Stimulated activated CD4-positive, alpha-beta T cell treated with anti-CD3 and anti-CD28 coated beads, Interleukin-1b, Interleukin-23, amount 100 ng/mL, for 1 hour (primary cell): ENCODE measurements at places on chromosomes 2 and 18.

- no peak for DNase-seq
These were observed 92.2 kb upstream of the CHRNA1 start for GRCh38 chr2:174856447-174856846.

DNA sequence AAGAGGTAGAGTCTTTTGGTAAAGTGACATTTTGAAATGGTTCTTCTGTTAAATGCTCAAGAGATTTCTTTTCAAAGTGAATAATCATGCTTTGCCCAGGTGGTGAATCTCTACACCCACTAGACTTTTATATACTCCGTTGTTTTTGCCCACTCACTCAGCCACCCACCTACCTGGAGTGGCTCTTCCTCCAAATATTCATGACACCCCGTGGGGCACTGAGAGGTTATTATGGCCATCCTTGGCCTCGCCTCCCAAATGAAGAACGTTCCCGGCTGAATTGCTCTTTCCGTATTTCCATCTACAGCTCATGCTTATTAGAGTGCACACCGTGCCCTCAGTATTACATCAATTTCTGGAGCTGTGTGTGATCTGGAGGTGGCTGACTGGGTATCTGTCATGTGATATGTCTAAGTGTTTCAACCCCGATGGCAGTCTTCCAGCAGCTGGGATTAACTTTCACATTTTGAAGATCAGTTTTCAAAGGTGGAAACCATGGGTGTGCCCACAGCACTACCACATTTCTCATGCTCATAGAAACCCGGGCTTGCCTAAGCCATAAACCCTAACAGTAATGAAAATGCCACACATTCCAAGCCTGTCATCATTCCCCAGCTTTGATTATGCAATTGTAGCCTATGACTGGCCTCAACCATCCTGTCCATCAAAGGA is 406.6 kb upstream of the MMADHC start:
- DNase-seq = no peak

GRCh38 chr2:164028814-164029534 is 293.2 kb upstream of the FIGN start:
- no peak for DNase-seq

GRCh38 chr2:238915596-238915995 is 67.7 kb downstream of the TWIST2 start:
- DNase-seq = no peak

DNA sequence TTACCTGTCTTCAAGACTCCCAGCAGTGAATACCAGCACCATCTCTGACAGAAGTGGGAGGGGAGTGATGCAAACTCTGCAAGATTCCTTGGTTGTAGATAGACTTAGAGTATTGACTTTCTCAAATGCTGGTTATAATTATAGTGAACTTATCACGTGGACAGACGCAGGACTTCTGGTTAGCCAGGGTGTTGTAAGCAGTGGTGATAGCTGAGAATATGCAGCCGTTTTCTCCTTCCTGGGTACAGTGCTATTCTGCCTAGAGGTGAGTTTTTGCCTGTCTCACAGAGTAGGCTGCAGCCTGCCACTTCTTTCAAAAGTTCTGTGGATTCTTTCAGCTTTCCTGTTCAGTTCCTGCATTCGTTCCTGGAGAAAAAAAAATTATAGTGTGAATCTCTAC is 733 bp upstream of the CXCR2 start:
- DNase-seq = no peak

GRCh38 chr2:219868635-219869034 is 241.2 kb downstream of the SLC4A3 start:
- DNase-seq = no peak

DNA sequence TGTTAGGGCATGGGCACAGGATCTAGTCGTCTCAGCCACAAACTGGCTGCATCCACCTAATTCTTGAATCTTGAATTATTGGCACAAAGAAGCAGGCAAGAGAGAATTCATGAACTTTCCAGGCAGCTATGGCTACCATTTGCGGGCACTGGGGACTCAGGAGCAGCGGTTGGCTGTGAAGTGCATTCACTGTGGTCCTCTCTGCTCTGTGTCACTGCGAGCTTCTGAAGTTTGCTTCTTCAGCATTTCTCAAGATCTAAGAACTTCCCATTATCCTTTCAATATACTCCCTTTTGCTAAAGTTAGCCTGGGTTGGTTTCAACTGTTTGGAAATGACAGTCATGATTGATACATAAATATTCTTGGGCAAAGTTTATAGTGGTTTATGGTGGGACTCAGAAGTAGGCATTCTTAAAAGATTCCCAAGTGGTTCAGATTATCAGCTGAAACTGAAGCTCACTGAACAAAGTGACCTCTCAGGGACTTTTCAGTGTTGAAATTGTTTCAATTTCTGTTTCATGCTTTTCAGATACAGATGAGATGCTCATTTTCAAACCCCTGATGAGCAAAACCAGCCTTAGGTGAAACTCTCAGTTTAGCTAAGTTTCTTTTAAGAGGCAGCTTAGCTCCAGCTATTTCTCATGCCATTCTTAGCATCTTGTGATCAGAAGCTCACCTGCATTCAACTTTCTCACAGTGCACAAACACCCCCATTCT is 1258.3 kb upstream of the GYPC start:
- DNase-seq = no peak

GRCh38 chr2:693606-694005 is 16.4 kb upstream of the TMEM18 start:
- no peak for DNase-seq

DNA sequence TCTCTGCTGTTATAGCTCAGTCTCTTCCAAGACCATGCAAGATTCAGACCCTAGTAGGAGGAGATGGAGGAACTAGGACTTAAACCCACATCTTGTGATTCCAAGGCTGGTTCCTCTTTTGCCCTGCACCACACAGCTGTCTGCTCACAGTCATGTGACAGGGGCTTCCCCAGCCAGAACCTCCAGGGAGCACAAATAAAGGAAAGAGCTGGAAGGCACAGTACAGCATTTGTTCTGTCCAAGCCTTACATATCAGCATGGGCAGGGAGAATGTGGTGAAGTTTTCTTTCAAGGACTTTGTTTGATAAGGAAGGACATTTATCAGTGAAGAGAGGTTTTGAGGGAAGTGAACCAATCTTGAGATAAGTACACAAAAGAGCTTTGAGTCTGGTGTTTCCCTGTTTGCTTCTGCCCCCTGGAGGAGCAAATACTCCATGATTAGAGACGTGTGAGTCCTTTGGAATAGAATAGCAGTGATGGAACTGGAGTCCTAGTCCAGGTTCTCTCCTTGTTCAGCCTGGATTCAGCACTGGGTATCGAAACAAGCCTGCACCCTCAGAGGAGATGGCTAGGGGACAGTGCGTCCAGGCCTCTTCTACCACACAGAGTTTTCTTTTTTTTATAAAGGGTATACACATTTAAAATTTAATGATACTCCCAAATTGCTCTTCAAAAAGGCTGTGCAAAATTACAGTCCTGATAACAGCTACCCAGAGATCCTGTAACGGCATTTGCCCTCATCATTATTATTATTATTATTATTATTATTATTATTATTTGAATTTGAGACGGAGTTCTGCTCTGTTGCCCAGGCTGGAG is 24.6 kb upstream of the CASP10 start:
- DNase-seq = no peak

- DNase-seq = no peak
These were observed 55.8 kb upstream of the REV1 start for GRCh38 chr2:99545604-99546003.

GRCh38 chr18:22471546-22472131 is 53.9 kb upstream of the CTAGE1 start:
- DNase-seq = no peak

- DNase-seq = no peak
These were observed 17.6 kb downstream of the SLC39A10 start for GRCh38 chr2:195674491-195675221.

GRCh38 chr18:28791101-28791500 is 614.2 kb upstream of the CDH2 start:
- no peak for DNase-seq

GRCh38 chr2:9002313-9002636 is 1.2 kb downstream of the MBOAT2 start:
- no peak for DNase-seq

- DNase-seq = no peak
These were observed 65.5 kb upstream of the KLF7 start for GRCh38 chr2:207231106-207231865.

GRCh38 chr2:240588006-240588655 is 1.6 kb downstream of the CAPN10 start:
- no peak for DNase-seq

- DNase-seq = no peak
These were observed 210.8 kb downstream of the DYSF start for GRCh38 chr2:71664161-71664560.
